ENCODE measurements at places on chromosomes 6 and 20.

- no peaks in the 10 kb centered on the region for H3K27me3 ChIP-seq
- H3K4me1 ChIP-seq: no peaks in the 10 kb centered on the region
- no peaks in the 10 kb centered on the region for H3K36me3 ChIP-seq
Observed at GRCh38 chr6:167200806-167201205, 43.0 kb upstream of the GPR31 start.

GRCh38 chr6:12941422-12941821 is 224.9 kb downstream of the PHACTR1 start:
- no peak overlapping the region for H3K27ac ChIP-seq
- peaks cover 5% of the 10 kb centered on the region for H3K4me1 ChIP-seq
- H3K4me3 ChIP-seq: no peak overlapping the region
- H3K36me3 ChIP-seq: no peaks in the 10 kb centered on the region
- no peaks in the 10 kb centered on the region for H3K27me3 ChIP-seq
- DNase-seq: no peak

DNA sequence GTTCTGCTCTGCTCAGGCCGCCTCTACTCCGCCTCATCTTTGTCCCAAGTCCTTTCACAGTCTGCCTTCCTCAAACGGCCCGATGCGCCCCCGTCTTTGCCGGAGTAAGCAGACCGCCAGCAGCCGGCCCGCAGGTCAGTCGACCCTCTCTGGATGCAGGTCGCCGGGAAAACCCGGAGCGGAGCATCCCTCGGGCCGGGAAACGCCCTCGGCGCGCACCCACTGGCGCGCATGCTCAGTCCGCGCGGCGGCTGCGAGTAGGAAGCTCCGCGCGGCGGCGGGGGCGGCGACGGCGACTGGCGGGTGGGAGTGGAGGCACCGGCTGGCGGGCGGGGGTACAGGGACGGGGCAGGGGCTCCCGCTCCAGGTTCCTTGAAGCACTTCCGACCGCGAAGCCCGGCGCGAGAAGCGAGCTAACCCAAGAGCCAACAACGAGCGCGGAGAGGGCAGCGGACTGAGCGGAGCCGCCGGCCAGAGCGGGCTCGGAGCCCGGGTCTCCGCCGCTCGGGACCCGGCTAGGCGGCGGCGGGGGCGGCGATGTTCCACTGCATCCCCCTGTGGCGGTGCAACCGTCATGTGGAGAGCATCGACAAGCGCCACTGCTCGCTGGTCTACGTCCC is at the start of gene LRRC1:
LRRC1 (plus strand) TSS at position 286 of the 620 bp plus-strand sequence; CDS start at position 538, 252 bp downstream.
- no peaks in the 10 kb centered on the region for H3K36me3 ChIP-seq
- peak within 1 kb of the TSS; percentile 52 for H3K4me3 ChIP-seq
- peaks cover 13% of the 10 kb centered on the region for H3K27me3 ChIP-seq
- peaks cover 39% of the 10 kb centered on the region for H3K4me1 ChIP-seq
- peak within 1 kb of the TSS; percentile 54 for H3K27ac ChIP-seq

GRCh38 chr20:36861875-36862801 is 13.8 kb upstream of the TLDC2 start:
- H3K27ac ChIP-seq: peak overlapping the region; percentile 78
- H3K36me3 ChIP-seq: no peaks in the 10 kb centered on the region
- no peaks in the 10 kb centered on the region for H3K27me3 ChIP-seq
- peaks cover 38% of the 10 kb centered on the region for H3K4me1 ChIP-seq
- H3K4me3 ChIP-seq: peak overlapping the region; percentile 50

- H3K27me3 ChIP-seq: no peaks in the 10 kb centered on the region
- no peak overlapping the region for H3K4me3 ChIP-seq
- DNase-seq: no peak
- no peak overlapping the region for H3K27ac ChIP-seq
- no peaks in the 10 kb centered on the region for H3K4me1 ChIP-seq
- H3K36me3 ChIP-seq: no peaks in the 10 kb centered on the region
Observed at GRCh38 chr6:4975506-4975905, 28.3 kb downstream of the RPP40 start.

All from spleen (tissue), 13 donors.